ENCODE measurements at places on chromosomes 16 and 17. TPM values are rescaled to one million over a fixed set of nuclear protein-coding genes. Genes with fewer than 3 reads are reported as not detected.
A peak's percentile ranks its signal among the peaks of the same experiment; 100 is the strongest.

The NLRC3 gene
- 2.1 TPM for polyA plus RNA-seq

The SDR42E1 gene
- polyA plus RNA-seq, result 19.6 TPM

The ST6GALNAC2 gene
- 8.1 TPM for polyA plus RNA-seq

The NOXO1 gene
- 0.78 TPM for polyA plus RNA-seq

The TPPP3 gene
- polyA plus RNA-seq, result 42.7 TPM

The G6PC1 gene
- polyA plus RNA-seq, result 5.6 TPM

The PIK3R6 gene
- polyA plus RNA-seq, result 0.85 TPM

The EMC6 gene
- 20.3 TPM for polyA plus RNA-seq

DNA sequence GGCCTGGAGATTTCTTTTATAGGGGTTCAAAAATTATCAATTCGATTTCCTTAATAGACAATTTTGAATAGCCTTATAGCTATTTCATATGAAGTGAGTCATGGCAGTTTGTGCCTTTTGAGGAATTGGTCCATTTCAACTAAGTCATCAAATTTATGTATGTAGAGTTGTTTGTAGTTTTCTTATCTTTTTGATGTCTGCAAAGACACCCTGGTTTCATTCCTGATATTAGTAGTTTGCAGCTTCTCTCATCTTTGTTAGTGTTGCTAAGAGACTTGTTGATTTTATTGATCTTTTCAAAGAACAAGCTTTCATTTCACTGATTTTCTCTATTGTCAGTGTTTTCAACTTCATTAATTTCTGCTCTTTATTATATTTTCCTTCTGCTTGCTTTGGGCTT is 44.2 kb downstream of the N4BP1 start:
- no peak for DNase-seq

GRCh38 chr17:57940231-57940630 is 15.0 kb downstream of the CUEDC1 start:
- no peak for DNase-seq

DNA sequence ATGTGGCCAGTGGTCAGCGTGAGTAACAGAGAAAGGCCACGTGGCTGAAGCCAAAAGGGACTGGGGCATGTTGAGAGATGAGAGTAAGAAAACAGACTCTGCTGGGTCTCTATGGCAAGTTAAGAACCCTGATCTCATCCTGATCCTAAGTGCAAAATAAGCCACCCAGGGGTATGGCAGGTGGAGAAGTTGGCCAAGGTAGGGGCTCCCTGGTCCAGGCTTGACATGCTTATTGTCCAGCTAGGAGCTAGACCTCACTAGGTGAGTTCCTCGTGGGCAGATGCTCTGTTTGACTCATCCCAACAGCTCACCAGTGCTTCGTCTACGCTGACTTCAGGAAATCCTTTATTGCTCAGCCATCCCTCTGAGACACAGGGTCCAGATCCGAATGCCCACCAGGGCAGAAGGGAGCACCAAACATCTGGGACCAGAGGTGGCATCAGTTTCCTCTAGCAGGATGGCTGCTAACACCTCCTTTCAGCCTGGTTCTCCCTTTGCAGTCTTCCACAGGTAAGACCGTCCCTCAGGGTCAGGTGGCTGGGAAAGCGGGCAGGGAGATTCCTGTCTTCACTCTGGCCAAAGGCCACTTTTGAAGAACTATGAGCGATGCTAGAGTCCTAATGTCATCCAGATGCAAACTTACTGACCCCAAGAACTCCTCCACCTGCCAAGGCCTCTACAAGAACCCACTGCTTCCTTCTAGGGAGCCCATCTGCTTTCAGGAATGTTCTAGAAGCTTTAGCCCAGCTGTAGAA is 99.5 kb downstream of the CDYL2 start:
- no peak for DNase-seq

DNA sequence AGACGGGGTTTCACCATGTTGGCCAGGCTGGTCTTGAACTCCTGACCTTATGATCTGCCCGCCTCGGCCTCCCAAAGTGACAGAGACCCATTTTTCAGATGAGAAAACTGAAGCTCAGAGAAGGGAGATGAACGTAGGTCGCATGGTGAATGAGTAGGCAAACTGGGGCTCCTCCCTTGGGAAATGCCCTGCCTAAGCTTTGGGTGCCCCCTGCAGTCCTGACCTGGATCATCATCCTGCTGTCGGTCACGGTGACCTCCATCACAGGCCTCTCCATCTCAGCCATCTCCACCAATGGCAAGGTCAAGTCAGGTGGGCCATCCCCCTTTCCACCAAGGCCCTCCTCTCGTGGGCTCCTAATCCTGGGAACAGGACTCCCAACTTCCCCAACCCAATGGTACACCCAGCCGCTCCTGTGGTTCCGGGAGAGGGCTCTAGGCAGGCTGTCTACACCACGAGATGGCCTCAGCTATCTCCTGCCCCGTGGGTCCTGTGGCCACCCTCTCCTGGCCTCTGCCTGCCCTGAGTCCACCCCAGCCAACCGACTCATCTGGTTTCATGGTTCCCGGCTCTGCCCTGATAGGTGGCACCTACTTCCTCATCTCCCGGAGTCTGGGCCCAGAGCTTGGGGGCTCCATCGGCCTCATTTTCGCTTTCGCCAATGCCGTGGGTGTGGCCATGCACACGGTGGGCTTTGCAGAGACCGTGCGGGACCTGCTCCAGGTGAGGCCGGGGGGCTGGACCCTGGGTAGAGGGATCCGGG is 4.7 kb downstream of the SLC12A3 start:
- no peak for DNase-seq

- peak; percentile 42 for DNase-seq
Observed at GRCh38 chr17:48907713-48908046, 527 bp upstream of the UBE2Z start.

DNA sequence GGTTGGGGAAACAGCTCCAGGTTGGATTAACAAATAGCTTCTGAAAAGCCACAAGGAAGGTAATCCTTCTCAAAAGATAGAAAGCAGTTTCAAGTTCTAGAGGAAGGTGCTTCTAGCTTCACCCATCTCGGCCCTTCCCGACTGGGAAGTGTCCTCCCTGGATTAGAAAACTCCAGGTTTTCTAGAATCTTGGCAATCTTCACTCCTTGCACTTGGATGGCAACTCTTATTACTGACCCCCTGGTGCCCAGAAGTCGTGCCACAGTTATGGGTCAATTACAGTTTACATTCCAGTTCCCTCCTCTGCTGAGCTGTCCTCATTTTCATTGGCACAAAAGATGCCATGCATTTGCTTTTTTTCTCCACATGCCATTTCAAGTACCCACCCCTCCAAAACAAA is 65.6 kb downstream of the SMG6 start:
- no peak for DNase-seq

DNA sequence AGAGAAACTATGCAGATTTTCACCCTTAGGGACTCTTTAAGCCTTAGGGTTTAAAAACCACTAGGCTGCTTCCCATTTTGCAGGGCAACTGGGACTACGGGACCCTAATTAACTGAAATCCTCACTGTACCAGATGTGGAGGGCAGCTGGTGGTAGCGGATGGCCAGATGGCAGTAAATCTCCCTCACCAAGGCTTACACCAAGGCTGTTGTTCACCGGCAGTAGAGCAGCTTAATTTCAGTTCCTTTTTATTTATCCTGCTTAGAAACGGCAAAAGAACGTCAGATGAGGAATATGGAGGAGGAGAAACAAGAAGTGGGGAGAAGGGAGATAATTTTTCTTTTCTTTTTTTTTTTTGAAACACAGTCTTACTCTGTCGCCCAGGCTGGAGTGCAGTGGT is 6.5 kb downstream of the ABHD15 start:
- no peak for DNase-seq

DNA sequence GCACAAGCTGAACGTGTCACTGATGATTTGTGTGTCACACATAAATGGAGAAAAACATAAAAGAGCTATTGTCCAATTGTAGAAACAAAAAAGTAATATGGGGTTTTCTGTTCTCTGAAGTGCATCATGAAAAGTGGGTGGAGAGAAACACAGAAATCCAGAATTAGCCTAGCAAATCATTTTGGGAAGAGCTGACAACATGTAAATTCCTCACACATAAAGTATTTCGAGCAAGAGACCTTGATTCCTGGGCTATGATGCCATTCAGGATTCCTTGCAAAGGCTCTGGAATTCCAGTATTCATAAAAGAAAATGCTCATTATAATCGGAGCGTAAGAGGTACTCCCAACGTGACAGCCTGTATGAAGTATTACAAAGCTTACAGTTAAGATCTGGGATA is 1.1 kb downstream of the DCUN1D3 start:
- DNase-seq, result no peak

DNA sequence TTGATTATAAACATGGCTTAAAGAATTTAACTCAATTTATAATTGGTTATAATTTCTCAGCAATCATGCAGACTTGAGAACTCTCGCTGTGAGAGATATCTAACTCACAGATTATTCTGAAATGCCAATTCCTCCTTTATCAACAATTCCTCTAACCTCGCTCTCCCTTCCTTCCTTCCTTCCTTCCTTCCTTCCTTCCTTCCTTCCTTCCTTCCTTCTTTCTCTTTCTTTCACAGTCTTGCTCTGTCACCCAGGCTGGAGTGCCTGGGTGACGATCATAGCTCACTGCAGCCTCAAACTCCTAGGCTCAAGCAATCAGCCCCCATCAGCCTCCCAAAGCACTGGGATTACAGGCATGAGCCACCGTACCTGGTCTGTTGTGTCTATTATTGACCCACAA is 42.4 kb downstream of the CHD9 start:
- DNase-seq, result no peak

DNA sequence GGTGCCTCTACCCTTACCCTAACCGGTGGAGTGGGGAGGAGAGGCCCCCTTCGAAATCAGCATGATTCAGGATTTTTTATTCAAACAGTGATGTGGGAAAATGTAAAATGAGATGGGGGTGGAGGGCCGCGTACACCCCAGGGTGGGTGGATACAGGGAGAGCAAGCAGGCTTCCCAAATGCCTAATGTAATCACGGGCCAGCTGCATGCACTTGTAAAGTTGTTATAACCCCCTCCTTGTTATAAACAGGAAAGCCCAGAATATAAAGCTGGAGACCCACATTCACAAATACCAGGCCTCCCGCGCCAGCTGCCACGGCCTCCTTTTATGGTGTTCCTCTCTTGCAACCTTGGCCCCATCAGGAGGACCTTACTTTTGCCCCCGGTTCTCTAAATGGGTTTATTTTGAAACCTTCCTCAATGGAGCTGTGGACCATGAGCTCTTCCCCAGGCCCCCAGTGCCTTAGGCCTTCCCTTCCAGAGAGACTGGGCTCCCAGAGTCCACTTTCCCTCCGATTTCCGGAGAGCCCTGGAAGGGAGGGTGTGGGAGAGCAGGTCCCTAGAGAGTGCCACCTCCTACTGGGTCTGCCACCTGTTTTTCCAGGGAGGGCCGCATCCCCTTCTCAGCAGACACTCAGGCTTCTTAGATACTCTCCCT is 906 bp upstream of the FOXL1 start:
- no peak for DNase-seq

DNA sequence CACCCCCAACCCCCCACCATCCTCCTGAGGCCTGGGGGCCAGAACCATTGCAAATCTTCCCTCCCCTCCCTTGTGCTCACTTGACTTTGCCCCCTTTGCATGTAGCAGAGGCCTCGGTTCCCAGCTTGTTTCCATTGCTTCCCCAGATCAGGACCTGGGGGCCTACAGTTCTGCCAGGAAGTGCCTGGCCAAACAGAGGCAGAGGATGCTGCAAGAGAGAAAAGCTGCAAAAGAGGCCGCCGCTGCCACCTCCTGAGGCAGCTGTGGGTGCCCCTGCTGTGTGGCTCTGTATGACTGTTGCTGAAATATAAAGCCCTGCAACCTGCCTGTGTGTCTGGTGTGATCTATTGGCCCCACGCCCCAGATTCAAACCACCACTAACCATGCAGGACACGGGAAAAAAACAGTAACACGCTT is 2.3 kb downstream of the NDUFB10 start:
- DNase-seq, result no peak

DNA sequence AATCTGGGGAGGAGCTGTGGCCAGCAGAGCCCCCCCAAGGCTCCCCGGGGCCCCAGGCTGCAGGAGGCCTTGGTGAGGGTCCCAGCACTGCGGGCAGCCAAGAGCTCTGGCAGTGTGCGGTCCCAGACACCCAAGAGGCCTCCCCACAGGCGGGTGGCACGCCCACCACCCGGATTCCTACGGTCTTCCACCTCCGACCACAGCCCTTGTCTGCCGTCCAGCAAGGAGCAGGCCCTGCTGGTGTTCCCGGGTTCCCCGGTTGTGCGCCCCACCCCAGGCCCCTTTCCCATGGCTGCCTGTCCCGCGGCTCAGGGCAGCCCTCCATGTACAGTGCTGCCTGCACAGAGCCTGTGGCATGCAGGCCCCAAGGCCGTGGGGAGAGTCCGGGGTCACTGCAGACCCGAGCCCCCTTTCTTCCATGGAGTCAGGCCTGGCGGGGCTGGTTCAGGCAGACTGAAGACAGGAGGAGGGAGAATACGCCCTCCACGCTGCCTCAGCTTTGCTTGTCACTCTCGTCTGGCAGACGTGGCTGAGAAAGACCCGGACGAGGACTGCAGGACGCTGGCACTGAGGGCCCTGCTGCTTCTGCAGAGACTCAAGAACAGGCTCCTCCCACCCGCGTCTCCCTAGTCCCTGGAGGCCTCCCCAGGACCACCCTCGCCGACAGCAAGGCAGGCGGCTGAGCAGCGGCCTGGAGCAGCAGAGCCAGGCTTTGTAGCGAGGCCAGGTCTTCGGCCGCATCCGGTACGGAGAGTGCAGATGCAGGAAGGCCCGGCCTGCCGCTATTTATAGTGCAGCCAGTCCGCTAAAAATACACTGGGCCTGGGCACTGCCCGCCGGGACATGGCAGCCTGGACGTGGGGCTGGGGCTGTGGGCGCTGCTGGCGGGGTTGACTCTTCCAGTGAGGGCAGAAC is 16.4 kb downstream of the TELO2 start:
- DNase-seq, result no peak

- no peak for DNase-seq
Observed at GRCh38 chr17:76548378-76549214, 8.8 kb downstream of the PRCD start.

DNA sequence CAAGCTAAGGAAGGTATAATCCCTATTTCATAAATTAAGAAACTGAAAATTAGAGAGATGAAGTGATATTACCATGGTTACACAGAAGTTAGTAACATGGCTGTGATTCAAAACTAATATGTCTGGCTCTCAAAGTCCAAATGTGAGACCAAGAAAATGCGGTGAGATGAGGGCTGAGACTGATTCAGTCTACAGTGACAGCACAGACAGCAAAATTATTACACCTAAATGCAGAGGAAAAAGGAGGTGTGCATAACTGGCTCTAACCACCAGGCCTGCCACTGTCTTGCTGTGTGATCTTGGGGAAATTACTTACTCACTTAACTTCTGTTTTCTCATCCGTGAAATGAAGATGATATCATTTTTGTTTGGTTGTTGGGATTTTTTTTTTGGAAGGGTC is 270.0 kb upstream of the SOX9 start:
- no peak for DNase-seq
